NCI-H2227 treated with DMSO at 0.1 percent for 48 hours (cell line): ENCODE measurements at places on chromosomes 11 and 22.

DNA sequence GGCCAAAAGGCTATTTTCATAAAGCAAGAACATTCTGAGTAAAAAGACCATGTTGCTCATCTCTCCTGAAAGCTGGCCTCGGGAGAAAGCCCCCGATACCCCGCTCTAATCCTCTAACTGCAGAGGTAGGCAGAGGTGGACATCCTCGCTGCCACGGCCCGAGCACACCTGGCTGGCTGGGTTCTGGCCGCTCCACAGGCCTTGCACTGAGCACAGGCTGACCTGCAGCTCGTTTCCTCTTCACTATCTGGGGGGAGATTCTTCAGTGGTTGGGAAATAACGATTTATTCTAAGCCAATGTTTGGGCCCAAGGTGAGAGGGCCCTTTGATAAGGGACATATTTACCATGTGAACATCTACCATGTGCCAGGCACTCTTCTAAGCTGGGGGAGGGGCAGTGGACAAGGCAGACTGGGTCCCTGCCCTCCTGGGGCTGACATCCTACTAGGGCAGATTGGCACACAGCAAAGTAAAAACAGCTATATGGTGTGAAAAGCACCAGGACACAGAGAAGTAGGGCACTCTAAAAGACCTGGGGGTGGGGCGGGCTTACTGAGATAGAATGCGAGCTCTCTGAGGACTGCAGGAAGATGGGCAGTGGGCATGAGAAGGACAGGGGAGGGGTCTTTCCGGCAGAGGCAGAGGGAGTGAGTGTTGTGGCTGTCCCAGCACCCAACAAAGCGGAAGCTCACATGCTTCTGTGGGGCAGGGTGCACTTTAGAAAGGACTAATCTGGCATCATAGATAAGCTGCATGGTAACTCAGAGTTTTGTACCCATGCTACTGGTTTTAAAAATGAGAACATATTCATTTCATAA is 65.5 kb upstream of the ARFGAP3 start:
- DNase-seq = no peak

DNA sequence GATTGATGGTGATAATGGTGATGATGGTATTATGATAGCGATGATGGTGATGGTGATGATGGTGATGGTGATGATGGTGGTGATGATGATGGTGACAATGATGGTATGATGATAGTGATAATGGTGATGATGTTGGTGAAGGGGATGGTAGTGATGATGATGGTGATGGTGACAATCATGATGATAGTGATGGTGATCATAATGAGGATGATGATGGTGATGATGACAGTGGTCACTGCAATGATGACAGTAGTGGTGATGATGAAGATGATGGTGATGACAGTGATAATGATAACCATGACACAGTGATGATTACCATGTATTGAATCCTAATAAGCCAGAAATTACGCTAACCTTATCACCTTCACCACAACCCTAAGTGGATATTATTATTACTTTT is 128.2 kb downstream of the SHANK2 start:
- no peak for DNase-seq

- DNase-seq = no peak
These were observed 19.3 kb upstream of the MPPED1 start for GRCh38 chr22:43392385-43392989.

GRCh38 chr11:65981972-65982823 is 19.8 kb downstream of the EIF1AD start:
- DNase-seq = no peak

GRCh38 chr11:87743007-87743406 is 432.2 kb downstream of the RAB38 start:
- DNase-seq = no peak

GRCh38 chr11:2379466-2380174 is 2.5 kb downstream of the CD81 start:
- no peak for DNase-seq

DNA sequence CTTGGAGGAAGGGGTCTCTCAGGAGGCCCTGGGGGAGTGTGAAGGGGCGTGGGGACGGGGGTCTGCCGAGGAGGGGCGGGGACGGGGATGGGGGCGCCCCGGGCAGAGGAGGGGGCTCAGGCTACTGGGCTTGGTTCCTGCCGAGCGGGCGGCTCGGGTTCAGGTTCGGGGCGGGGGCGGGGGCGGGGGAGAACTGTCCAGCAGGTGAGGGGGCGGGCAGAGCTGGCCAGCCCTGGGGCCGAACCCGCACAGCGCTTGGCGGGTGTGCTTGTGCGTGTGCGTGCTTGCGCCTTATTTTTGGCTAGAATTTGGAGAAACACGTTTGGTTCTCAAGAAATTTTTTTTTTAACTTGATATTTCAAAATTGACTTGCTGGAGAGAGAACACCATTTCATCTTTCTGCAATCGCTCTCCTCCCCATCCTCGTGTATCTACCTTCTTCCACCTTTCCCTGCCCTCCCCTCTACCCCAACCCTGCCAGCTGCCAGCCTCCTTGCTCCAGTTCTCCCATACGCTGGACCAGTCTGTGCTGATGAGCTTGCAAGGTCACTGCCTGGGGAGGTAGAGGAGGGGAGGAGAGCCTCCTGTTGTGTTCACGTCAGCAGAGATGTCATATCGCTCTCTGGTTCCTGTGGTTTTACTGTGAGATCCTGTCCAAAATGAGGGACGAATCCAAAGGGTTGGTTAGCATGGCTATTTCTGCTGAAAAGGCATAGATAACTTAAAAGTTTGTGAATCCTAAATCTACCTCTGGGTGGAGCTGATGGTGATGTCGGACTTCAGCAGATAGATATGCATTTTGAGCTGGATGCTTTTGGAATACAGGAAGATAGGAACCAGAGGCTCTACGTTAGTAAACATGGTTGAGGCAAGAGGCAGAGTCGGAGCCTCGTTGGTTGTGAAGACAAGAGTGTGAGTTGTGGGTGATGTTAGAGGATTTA is 668 bp downstream of the MADD start:
- DNase-seq = no peak

GRCh38 chr11:33463059-33463458 is 205.9 kb downstream of the HIPK3 start:
- no peak for DNase-seq

DNA sequence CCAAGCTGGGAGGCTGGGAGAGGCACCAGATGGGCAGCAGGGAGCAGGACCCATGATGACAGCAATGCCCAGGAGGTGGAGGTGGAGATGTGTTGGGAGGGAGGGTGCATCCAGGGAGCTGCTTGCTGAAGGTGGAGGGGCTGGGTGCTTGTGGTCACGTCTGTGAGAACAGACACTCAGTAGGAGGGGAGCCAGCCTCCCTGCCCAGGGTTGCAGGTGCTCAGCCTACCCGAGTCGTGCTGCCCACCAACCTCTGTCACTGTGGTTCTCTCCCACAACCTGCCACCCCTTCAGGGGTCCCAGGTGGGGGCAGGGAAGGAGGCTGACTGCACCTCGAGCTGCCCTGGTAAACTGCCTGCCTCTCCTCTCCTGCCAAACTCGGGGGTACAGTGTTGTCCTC is 5.5 kb downstream of the PRDX5 start:
- DNase-seq = no peak

DNA sequence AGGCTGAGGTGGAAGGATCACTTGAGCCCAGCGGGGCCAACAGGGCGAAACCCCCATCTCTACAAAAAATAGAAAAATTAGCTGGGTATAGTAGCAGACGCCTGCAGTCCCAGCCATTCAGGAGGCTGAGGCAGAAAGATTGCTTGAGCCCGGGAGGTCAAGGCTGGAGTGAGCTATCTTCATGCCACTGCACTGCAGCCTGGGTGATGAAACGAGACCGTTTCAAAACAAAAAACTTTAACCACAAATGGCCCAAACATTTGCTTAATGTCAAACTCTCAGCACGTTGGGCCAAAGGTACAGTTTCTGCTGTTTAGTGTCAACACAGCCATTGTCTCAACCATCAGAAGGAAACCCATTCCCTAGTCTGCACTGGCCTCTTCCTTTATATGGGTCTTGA is 69.2 kb upstream of the TTC12 start:
- no peak for DNase-seq

DNA sequence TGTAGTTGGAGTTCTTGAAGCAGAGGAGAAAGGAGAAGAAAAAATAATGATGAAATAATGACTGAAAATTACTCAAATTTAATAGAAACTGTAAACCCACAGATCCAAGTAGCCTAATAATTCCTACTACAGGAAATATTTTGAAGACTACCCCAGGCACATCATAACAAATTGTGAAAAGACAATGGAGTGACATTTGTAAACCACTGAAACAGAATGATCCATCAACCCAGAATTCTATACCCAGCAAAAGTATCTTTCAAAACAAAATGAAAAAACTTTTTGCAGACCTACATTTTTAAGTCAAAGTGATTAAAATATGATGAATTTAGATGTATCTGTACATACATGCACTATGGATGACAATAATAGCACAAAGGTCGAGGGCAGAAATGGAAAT is 194.6 kb downstream of the TMEM135 start:
- DNase-seq = no peak

GRCh38 chr11:109644152-109644551 is 222.2 kb downstream of the C11orf87 start:
- no peak for DNase-seq

- no peak for DNase-seq
These were observed 25.9 kb downstream of the RAB6A start for GRCh38 chr11:73734993-73735392.

GRCh38 chr11:44980533-44981427 is 30.1 kb upstream of the TP53I11 start:
- DNase-seq = no peak

GRCh38 chr11:776561-777287 is 563 bp downstream of the GATD1 start:
- DNase-seq = no peak

GRCh38 chr11:74895340-74896116 is 53.4 kb downstream of the XRRA1 start:
- DNase-seq = no peak
